Hepatic stellate cell (primary cell): ENCODE measurements at places on chromosomes 5 and 9.

DNA sequence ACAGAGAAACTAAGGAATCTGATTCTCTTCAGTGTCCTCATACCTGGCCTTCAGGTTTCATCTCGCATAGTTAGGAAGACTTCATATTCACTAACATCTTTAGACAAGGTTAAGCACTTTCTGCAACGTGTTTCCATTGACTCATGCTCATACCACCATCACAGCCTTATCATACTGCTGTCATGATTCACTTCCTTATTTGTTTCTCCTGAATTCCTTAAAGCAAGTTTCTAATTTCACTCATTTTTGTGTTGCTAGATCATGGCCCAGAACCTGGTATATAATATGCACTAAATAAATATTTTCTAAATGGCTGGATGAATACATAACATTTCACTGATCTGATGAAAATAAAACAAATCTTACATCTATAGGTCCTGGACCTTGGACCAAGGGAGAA is 472.9 kb downstream of the PRELID2 start:
- DNase-seq, result peak; percentile 14

GRCh38 chr5:43514471-43514815 is 505 bp downstream of the C5orf34 start:
- DNase-seq, result peak; percentile 71

GRCh38 chr9:124454791-124455443 is 4.7 kb downstream of the ADGRD2 start:
- DNase-seq, result no peak

GRCh38 chr5:168147568-168148360 is 143.7 kb upstream of the WWC1 start:
- no peak for DNase-seq

- no peak for DNase-seq
Measured at GRCh38 chr5:168705321-168705720, 126.2 kb upstream of the PANK3 start.

DNA sequence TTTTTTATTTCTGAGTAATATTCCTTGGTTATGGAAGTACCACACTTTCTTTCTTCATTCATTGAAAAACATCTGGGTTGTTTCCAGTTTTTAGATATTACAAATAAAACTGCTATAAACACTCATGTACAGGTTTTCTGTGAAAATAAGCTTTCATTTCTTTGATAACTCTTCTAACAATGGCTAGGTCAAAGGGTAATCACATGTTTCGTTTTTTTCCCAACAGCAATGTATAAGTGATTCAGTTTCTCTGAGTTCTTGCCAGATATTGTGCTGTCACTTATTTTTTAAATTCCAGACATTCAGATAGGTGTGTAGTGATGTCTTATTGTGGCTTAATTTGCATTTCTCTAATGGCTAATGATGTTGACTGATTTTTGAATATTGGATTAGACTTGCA is 16.7 kb upstream of the TNPO1 start:
- no peak for DNase-seq

- no peak for DNase-seq
Measured at GRCh38 chr5:168135897-168136296, 155.5 kb upstream of the WWC1 start.

GRCh38 chr9:93975262-93975661 is 20.1 kb upstream of the BARX1 start:
- no peak for DNase-seq

- DNase-seq, result no peak
Measured at GRCh38 chr9:134699343-134699740, 57.7 kb downstream of the COL5A1 start.

DNA sequence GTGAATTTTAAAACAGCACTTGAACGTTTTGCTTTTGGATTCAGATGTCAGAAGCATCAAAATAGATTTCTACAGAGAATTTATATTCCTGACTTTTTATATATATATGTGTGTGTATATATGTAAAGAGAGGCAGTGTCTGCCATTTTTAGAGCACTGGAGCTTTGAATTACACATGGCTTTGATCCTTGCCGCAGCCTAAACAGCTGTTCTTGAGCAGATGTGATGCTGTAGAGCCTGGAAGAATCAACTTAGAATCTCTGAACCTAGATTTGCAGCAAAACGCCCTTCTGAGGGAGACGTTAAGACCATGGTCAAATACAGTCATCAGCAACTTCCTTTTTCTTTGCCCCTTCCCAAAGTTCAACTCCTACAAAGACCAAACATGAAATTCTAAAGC is 21.7 kb upstream of the C5orf47 start:
- DNase-seq, result no peak

GRCh38 chr5:28580616-28581015 is 1542.2 kb upstream of the CDH9 start:
- DNase-seq, result no peak

GRCh38 chr5:79263-79662 is 12.7 kb upstream of the PLEKHG4B start:
- no peak for DNase-seq

- DNase-seq, result no peak
Measured at GRCh38 chr9:18233311-18233710, 240.6 kb upstream of the ADAMTSL1 start.

DNA sequence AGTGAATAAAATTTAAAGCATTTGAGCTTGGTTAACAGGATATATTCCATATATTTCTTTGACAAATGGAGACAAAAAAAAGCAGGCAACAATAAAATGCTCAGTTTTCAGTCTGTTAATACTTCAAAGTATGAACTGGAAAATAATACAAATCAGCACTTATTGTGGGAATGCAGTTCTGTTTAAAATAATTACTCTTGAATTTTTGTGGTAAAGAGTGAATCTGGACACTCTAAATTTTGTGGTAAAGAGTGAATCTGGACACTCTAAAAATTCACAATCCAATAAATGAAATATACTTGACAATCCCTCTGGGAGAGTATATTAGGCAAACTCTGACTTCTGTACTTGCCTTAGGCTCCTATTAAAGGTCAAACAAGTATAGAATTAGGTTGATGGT is 141.9 kb upstream of the RASA1 start:
- DNase-seq, result no peak

- no peak for DNase-seq
Measured at GRCh38 chr9:107794259-107794658, 304.7 kb upstream of the KLF4 start.

- no peak for DNase-seq
Measured at GRCh38 chr9:116008278-116008677, 145.3 kb upstream of the PAPPA start.

DNA sequence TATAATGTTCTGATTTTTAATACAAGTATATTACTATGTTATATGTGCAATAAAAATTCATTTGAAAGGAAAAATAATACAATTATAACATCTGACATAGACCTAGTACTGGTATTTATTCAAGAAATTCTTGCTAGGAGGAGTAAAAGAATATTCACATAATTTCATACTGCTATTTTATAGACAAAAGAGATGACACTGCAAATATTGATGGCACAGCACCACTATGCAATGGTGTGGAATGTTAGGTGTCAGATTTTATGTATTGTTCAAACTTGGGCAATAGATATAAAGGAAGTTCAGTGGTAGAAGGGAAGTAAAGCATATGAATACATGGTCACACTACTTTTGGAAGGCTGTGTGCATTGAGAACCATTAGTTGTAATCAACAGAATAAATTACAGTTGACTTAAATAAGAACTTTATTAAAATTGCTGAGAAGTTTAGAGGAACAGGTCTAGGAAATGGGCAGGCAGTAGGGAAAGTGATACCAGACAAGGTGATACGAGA is 143.9 kb downstream of the OR2K2 start:
- no peak for DNase-seq

- DNase-seq, result no peak
Measured at GRCh38 chr9:131290036-131290766, 678 bp downstream of the PLPP7 start.

DNA sequence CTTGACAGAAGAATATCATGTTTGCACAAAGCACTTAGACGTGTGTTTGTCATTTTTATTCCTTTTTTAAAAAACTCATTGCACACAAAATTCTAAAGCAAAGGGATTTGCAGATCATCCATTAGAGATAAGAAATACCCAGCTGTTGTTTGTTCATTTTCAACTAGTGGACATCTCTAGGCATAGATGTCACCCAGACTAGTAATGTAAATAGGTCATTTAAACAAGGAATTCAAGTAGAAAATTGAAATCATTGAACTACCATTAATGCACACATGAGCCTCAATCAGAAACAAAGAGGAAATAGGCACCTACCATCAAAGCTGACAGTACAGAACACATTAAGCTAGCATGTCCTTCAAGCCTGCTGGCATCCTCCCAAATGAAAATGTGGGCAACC is 107.3 kb downstream of the OR2K2 start:
- DNase-seq, result no peak

- no peak for DNase-seq
Measured at GRCh38 chr9:71243951-71244350, 122.5 kb upstream of the TRPM3 start.

- no peak for DNase-seq
Measured at GRCh38 chr5:139739150-139739974, 56.2 kb upstream of the PSD2 start.

- DNase-seq, result peak; percentile 16
Measured at GRCh38 chr9:85258823-85259370, 482.9 kb downstream of the AGTPBP1 start.

GRCh38 chr9:93093877-93094657 is 1.9 kb upstream of the CARD19 start:
- DNase-seq, result no peak

- DNase-seq, result no peak
Measured at GRCh38 chr5:120361941-120362340, 102.2 kb upstream of the PRR16 start.

- DNase-seq, result no peak
Measured at GRCh38 chr5:180631549-180632383, 17.6 kb downstream of the FLT4 start.

DNA sequence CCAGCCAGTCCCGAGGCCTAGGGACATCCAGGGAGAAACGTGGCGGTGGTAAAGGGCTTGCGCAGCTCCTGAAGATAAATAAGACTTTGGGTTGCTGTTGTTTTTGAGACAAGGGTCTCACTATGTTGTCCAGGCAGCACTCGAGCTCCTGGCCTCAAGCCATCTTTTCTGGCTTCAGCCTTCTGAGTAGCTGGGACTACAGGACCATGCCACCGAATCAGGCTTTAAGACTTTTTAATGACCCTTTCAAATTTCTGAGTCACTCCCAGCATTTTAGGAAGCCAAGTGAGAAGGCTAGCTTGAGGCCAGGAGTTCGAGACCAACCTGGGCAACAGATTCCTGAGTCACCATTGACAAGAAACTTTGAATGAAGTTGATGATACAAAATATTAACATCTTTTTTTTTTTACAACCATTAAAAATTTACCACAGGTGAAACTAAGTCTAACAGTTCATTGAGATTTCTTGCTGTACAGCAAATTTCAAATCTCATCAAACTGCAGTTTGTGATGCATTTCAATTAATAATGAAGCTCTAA is 817 bp upstream of the GNE start:
- no peak for DNase-seq

DNA sequence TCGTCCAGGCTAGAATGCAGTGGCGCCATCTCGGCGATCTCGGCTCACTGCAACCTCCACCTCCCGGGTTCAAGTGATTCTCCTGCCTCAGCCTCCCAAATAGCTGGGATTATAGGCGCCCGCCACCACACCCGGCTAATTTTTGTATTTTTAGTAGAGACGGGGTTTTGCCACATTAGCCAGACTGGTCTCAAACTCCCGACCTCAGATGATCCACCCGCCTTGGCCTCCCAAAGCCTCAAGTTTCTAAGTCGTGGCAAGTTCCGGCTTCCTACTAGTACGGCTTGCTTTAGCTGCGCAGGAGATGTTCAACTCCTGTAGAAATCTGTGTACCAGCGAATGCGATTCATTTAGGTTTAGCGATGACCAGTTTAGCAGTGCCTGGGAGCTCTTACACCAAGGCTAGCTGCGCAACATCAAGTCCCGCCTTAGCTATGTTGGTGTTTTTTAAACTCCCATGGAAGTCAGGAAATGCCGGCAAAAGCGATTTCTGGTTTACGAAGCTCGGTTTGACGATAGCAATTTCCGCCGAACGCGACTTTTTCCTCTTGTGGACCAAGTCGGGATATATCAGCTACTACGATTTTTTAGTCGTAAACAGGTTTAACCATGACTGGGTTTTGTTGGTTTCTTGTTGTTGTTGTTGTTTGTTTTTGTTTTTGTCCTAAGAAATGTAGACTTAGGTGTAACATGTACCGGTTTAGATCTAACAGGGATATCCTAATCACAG is 46.4 kb downstream of the ANXA2R start:
- no peak for DNase-seq

DNA sequence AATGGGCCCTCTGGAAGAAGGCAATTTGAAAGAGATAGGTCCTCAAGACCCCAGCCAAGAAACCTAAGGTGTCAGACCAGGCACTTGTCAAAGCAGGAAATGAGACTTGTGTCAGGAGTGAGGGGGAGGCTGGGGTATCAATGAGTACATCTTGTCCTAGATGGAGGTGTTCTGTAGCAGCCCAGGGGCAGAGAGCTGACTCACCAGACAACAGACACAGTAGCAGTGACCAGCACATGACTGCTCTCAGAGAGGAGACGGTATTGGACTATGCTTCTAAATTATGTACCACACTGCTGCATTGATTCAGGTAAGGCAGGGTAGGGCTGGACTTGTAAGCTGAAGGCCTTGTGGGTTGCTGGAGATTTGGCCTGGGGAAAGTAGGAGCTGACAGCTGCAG is 551.2 kb upstream of the KLF4 start:
- DNase-seq, result no peak

DNA sequence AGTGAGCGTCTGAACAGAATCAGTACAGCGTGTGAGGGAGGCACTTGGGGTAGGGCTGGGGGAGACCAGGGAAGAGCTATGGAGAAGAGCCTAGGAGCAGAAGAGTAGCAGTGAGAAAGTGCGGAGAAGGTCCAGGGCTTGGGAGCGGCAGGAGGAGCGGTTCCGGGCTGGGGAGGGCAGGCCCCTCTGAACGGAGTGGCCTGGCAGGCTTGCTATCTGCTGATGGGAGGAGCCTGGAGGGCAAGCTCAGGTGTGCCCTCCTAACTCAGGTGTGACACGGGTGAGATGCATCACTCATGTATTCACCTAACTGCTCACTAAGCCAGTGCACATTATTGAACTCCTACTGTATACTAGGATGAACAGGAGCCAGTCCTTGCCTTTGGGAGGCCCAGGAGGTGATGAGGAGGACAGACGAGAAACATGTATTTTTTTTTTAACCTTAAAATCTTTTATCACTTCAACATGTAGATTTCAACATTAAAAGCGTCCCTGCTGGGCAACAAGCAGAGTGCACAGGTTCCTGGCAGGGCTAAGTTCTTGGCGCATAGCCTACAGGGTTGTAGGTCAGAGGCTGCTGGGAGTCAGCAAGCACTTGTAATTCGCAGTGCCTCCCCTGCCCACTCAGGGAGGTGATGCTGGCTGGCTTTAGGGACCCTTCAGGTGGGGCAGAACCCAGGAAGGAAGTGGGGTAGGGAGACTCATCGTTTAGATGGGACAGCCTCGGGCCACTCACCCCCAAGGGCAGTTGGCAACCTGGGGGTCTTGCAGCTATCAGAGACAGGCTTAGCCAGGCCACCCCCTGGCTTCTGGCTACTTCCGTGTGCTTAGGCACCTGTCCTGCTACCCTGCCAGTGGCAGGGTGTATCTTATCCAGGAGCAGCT is 55.5 kb downstream of the TMOD1 start:
- DNase-seq, result no peak
